Neural crest cell (in vitro differentiated cells): ENCODE measurements at places on chromosomes 5 and 9. TPM values are rescaled to one million over a fixed set of nuclear protein-coding genes. Genes with fewer than 3 reads are reported as not detected.

- DNase-seq: no peak
- H3K4me3 ChIP-seq: no peak overlapping the region
- H3K27ac ChIP-seq: no peak overlapping the region
- peaks cover 9% of the 10 kb centered on the region for H3K4me1 ChIP-seq
- H3K36me3 ChIP-seq: no peaks in the 10 kb centered on the region
- no peaks in the 10 kb centered on the region for H3K27me3 ChIP-seq
Observed at GRCh38 chr5:18032744-18033143, 398.5 kb downstream of the TAF11L14 start.

GRCh38 chr5:431711-432050, 11.3 kb upstream of the EXOC3 start:
- H3K4me3 ChIP-seq: no peak overlapping the region
- peaks cover 2% of the 10 kb centered on the region for H3K36me3 ChIP-seq
- H3K27me3 ChIP-seq: peaks cover 2% of the 10 kb centered on the region
- no peaks in the 10 kb centered on the region for H3K4me1 ChIP-seq
- H3K27ac ChIP-seq: no peak overlapping the region
- no peak for DNase-seq

DNA sequence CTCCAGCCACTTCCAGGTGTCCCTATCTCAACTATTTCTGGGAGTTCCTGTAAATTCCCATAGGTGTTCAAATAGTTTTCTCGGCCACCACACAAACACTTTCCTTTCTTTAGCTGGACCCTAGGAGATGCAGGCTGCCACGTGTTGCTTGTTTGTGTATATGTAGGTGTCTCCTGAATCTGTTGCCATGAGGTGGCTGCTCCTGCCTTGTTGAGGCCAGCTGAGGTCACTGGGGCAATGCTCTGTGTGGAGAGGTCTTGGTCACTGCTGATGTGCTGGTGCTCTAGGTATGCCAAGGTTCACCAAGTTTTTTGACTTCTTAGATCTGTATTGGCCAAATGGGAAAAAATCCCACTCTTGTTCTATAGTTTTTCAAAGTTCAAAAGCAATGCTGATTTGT, 132.5 kb upstream of the CHD1 start:
- no peaks in the 10 kb centered on the region for H3K27me3 ChIP-seq
- DNase-seq: no peak
- no peaks in the 10 kb centered on the region for H3K4me1 ChIP-seq

- H3K36me3 ChIP-seq: no peaks in the 10 kb centered on the region
- DNase-seq: no peak
- peaks cover 4% of the 10 kb centered on the region for H3K4me1 ChIP-seq
Observed at GRCh38 chr9:121945849-121946248, 147.3 kb downstream of the TTLL11 start.

- no peak for DNase-seq
- H3K4me1 ChIP-seq: peaks cover 19% of the 10 kb centered on the region
- H3K27me3 ChIP-seq: peaks cover 4% of the 10 kb centered on the region
- no peak overlapping the region for H3K27ac ChIP-seq
- no peak overlapping the region for H3K4me3 ChIP-seq
Observed at GRCh38 chr5:138711811-138712210, 41.4 kb upstream of the CTNNA1 start.

GRCh38 chr9:108919517-108919916, 14.4 kb downstream of the ELP1 start:
- no peaks in the 10 kb centered on the region for H3K4me1 ChIP-seq
- peaks cover 11% of the 10 kb centered on the region for H3K36me3 ChIP-seq
- no peak overlapping the region for H3K27ac ChIP-seq
- H3K27me3 ChIP-seq: no peaks in the 10 kb centered on the region
- DNase-seq: no peak

- no peaks in the 10 kb centered on the region for H3K36me3 ChIP-seq
- no peak for DNase-seq
- H3K4me1 ChIP-seq: no peaks in the 10 kb centered on the region
- no peak overlapping the region for H3K27ac ChIP-seq
Observed at GRCh38 chr5:170427672-170428236, 38.6 kb upstream of the KCNMB1 start.

DNA sequence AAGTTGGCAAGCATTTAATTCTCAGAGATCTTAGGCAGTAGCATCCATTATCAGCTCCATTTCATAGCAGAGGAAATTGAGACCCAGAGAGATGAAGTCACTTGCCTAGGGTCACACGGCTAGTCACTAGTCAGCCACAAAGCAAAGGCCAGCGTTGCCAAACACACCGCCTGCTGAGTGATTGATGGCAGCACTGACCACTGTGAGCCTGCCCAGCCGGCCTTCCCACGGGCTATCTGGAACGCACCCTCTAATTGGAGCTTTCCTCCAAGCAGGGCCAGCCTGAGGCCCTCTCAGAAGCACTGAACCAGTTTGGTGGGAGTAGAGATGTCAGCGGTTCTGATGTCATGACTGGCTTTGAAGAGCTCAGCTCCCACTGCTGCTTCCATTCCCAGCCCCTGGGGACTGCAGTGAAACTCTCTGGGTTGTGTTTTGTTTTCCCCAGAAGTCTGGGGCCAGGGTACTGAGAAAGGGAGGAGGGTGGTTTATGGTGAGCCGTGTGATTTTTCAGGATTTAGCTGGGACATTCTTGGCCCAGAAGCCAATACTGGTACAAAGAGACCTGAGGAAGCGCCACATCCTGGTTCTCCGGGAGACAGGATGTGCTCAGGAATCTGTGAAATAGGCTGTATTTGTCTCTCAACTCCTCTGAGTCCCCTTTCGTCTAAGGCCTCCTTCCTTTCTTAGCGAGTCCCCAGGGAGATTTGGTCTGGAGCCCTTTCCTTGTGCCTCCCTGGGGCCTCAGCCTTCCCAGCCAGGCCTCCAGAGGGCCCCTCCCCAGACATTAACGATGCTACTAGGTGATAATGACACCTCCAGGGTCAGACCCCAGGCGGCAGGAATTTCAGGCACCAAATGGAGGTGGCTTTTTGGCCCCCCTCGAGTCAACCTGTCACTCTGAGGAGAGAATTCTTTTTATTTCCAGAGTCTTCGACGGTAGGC, 44.5 kb downstream of the SPRY4 start:
- H3K4me3 ChIP-seq: peak overlapping the region; percentile 41
- H3K4me1 ChIP-seq: peaks cover 47% of the 10 kb centered on the region
- H3K36me3 ChIP-seq: no peaks in the 10 kb centered on the region
- peak; percentile 53 for DNase-seq
- H3K27ac ChIP-seq: peak overlapping the region; percentile 94
- H3K27me3 ChIP-seq: no peaks in the 10 kb centered on the region

GRCh38 chr5:31364881-31365636, 166.8 kb downstream of the DROSHA start:
- no peaks in the 10 kb centered on the region for H3K36me3 ChIP-seq
- no peaks in the 10 kb centered on the region for H3K27me3 ChIP-seq
- no peak overlapping the region for H3K27ac ChIP-seq
- H3K4me1 ChIP-seq: no peaks in the 10 kb centered on the region

DNA sequence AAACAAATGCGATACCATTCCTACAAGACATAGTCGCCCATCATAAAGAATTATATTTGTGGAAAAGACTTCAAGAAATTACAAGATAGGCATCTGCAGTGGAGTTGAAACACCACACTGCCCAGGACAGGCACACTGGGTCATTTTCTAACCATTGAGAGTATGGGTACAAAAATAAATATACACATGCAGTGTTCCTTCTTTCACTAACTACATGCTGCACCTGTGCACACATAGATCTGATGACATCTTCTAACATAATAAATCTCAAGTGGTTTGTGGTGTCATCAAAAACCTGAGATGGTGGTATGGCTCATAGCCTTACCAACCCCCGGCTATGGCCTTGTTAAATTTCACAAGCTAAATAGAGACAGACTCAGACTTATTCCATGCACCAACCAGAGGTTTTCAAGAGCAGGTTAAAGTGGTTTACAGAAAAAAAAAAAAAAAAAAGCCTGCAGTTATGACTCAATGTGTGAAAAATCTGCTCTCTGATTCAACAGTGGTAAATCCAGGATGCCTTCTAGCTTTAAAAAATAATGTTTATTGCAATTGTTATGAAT, 12.4 kb upstream of the NFIB start:
- no peak for DNase-seq
- H3K36me3 ChIP-seq: no peaks in the 10 kb centered on the region
- H3K27ac ChIP-seq: no peak overlapping the region

DNA sequence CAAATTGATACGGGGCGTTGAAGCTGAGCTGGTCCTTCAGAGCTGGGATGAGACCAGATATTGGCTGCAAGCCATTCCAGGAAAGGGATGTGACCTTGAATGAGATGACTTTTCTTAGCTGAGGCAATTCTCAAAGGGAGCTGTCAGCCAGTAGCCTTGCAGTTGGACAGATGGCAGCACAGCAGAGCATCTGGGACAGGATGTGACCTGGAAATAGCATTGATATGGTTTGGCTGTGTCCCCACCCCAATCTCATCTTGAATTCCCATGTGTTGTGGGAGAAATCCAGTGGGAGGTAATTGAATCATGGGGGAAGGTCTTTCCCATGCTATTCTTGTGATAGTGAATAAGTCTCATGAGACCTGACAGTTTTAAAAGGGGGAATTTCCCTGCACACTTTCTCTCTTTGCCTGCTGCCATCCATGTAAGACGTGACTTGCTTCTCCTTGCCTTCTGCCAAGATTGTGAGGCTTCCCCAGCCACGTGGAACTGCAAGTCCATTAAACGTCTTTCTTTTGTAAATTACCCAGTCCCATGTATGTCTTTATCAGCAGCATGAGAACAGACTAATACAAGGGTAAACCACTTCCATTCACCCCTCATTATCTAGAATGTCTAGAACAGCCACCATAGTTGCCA, 19.8 kb upstream of the MTX3 start:
- H3K27ac ChIP-seq: no peak overlapping the region
- no peak for DNase-seq

GRCh38 chr5:78518365-78519197, 130.0 kb downstream of the LHFPL2 start:
- H3K4me3 ChIP-seq: no peak overlapping the region
- no peak for DNase-seq
- H3K27ac ChIP-seq: peak overlapping the region; percentile 79
- H3K36me3 ChIP-seq: peaks cover 3% of the 10 kb centered on the region

DNA sequence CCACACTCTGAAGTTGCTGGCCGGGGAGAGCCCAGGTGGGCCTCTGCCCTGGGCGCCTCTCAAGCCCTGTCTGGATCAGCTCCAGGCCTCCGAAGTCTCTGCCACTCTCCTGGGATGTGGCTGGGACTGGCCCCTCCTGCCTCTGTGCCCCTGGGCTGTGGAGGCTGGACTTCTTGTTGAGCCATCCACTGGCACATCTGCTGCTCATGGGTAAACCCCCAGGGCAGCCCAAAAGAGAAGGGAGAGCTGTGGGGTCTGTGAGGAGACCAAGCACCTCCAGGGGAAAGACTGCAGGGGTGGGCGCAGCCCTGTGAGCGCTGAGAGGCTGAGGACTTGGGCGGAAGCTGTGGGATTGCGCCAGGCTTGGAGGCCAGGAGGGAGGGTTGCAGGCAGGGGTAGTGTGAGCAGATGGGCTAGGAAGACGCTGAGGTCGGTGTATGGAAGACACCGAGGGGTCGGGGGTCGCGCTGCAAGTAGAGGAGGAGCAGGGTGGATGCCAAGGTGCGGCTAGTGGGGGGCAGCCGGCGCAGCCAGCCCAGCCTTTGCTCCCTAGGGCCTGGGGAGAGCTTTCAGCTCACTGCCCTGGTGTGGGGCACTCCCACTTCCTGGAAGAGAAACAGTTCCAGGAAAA, 118.1 kb downstream of the WNK2 start:
- peak overlapping the region; percentile 12 for H3K27ac ChIP-seq
- no peak overlapping the region for H3K4me3 ChIP-seq
- no peak for DNase-seq
- H3K4me1 ChIP-seq: peaks cover 6% of the 10 kb centered on the region
- no peaks in the 10 kb centered on the region for H3K36me3 ChIP-seq
- no peaks in the 10 kb centered on the region for H3K27me3 ChIP-seq

GRCh38 chr9:70112981-70113380, 69.3 kb downstream of the MAMDC2 start:
- no peaks in the 10 kb centered on the region for H3K27me3 ChIP-seq
- no peak for DNase-seq
- no peak overlapping the region for H3K4me3 ChIP-seq
- peaks cover 5% of the 10 kb centered on the region for H3K4me1 ChIP-seq
- H3K27ac ChIP-seq: no peak overlapping the region
- H3K36me3 ChIP-seq: no peaks in the 10 kb centered on the region

DNA sequence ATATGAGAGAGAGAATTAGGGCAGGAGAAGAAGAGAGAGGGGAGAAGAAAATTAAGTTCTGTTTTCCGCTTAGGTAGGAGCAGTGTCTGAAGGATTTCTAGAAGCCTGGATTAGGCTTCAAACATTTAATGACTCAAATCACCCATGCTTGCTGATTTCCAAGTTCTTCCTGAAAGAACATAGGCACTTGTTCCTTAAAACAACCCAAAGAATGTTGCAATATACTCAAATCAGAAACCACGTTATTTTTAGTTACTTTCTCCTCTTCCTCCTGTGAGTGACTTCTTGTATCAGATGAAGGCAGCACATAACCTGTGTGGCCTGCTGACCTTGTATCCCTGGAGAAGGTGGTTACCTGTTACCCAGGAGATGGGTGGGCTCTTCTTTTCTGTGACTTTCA, 351.5 kb upstream of the KLF4 start:
- DNase-seq: no peak
- no peaks in the 10 kb centered on the region for H3K4me1 ChIP-seq
- no peaks in the 10 kb centered on the region for H3K27me3 ChIP-seq
- H3K36me3 ChIP-seq: no peaks in the 10 kb centered on the region

DNA sequence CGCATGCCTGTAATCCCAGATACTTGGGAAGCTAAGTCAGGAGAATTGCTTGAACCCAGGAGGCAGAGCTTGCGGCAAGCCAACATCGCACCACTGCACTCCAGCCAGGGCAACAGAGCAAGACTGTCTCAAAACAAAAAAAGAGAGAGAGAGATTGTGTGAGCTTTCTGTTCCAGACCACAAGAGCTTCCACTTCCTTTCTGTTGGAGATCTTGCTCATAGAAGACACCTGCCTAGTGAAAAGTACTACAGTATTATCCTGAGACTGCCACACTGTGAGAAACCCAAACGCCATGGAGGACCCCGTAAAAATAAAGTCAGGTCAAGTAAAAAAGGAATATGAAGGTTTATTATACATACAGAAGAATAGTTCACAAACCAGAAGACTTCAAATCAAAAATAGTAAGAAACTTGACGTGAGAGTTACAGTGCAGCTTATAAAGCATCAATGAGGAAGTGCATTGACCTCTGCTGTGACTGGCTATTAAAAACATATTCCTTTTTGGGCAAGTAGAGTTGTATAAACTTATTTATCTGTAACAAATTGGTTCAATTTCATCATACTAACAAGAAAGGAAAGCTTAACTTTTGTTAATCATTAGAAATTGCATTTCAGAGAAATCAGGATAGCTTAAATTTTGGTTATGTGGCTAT, 4.3 kb upstream of the EMB start:
- peaks cover 15% of the 10 kb centered on the region for H3K27me3 ChIP-seq
- DNase-seq: no peak
- H3K4me3 ChIP-seq: no peak overlapping the region
- H3K36me3 ChIP-seq: no peaks in the 10 kb centered on the region
- H3K4me1 ChIP-seq: peaks cover 7% of the 10 kb centered on the region

GRCh38 chr9:32875242-32875641, 91.9 kb downstream of the TMEM215 start:
- peak overlapping the region; percentile 46 for H3K27ac ChIP-seq
- no peaks in the 10 kb centered on the region for H3K36me3 ChIP-seq
- no peak for DNase-seq
- no peaks in the 10 kb centered on the region for H3K27me3 ChIP-seq
- H3K4me1 ChIP-seq: peaks cover 35% of the 10 kb centered on the region

- H3K36me3 ChIP-seq: no peaks in the 10 kb centered on the region
- no peak overlapping the region for H3K27ac ChIP-seq
- no peaks in the 10 kb centered on the region for H3K27me3 ChIP-seq
- H3K4me1 ChIP-seq: peaks cover 15% of the 10 kb centered on the region
- no peak for DNase-seq
Observed at GRCh38 chr9:85182383-85182782, 512.9 kb downstream of the NTRK2 start.

The PTPN3 gene
- total RNA-seq: 1.1 and 1.3 TPM in 2 replicates

The PTCD2 gene
- total RNA-seq: 13.6 and 15.6 TPM in 2 replicates

The TMEM215 gene
- total RNA-seq: 0.57 and 0.72 TPM in 2 replicates

The NDUFAF2 gene
- 37.7 and 38.4 TPM in 2 replicates for total RNA-seq

The LRRTM2 gene
- 0.84 and 1.3 TPM in 2 replicates for total RNA-seq

The EPB41L4A gene
- 10.8 and 12.4 TPM in 2 replicates for total RNA-seq
